ENCODE measurements at places on chromosomes 1 and 21.

DNA sequence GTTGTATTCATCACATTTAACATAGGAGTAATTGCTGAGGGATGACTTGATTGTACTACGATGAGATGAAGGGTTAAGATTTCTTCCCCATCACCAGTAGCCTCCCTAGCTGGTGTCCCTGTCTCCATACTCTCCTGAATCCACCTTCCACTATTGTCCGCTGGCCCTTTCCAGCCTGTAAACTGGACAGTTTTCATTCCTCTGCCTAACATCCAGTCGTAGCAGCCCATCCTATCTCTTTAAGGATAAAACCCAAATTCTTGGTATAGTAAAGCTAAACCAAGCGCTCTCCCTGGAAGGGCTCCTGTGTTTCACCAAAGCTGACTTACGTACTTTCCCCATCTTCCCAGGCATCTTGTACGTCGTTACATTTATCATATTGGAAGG is 670 bp downstream of the COX20 start:
- DNase-seq = no peak

DNA sequence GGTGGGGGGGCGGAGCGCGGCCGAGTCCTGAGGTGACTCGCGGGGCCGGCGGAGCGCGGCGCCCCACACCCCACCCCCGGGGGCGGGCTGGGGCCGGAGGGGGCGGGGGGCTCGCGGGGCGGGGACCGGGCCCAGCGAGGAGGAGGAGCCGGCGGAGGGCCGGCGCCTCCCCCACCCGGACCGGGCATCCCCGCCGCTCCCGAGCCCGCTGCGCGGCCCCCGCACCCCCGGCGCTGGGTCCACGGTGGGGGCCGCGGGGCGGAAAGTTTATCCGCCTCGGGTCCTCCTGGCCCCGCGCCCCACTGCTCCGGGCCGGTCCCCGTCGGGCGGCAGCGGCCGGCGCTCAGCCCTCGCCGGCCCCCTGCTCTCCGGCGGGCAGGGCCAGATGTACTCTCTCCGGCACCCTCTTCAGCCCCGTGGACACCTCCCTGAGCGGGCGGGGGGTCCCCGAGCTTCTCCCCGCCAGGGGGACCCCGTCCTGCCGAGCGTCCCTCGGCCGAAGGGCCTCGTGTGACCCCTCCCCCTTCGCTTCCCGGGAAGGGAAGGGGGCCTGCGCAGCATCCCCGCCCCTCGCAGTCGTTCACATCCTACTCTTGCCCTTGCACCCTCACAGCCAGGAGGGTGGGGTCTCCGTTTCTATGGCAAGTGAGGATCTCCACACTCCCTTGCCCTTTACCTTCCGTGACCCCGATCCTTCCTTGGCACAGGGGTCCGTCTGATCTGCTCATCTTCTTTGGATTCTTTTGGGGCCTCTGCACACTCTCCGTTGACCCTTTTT is 663 bp downstream of the CAMTA1 start:
- DNase-seq = no peak

DNA sequence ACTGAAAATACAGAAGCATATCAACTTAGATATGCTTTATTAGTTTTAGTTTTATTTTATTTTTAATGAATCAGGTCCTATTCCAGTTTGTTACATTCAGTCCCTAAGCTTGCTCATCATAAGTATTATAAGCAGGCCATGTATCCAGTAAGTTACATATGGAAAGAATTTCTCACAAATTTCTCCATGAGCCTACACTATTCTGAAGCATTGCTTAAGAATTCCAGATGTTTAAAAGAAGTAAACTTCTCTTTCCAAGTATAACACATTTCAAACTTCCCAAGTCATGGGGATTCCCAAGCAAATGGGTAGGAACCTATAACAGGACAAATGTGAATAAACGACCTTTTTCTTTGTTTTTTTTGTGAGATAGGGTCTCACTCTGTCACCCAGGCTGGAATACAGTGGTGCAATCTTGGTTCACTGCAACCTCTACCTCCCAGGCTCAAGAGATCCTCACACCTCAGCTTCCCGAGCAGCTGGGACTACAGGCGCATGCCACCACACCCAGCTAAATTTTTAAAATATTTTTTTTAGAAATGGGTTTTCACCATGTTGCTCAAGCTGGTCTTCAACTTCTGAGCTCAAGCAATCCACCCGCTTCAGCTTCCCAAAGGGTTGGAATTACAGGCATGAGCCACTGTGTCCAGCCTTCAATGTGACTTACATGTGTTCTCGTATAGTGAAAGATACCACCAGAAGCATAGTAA is 39.0 kb downstream of the ST7L start:
- no peak for DNase-seq

- DNase-seq = no peak
Observed at GRCh38 chr1:58827298-58827697, 43.5 kb upstream of the JUN start.

- no peak for DNase-seq
Observed at GRCh38 chr21:40829791-40830190, 17.2 kb downstream of the DSCAM start.

DNA sequence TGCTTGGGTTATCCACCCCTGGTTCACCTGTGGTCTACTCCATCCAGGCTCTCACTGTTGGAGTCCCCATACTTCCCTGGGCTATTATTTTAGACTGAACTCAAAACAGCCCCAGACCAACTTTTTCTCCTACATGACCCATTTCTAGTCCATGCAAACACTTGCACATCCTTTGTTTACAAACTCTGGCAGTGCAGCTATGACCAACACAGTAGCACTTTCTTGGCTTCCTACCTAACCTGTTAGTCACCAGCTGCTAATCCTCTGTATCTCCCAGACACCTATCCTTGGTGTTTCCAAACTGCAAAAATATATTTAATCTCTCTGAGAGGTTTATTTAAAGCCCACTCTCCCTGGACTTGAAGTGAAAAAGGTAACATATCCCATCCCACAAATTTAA is 90.8 kb downstream of the DDAH1 start:
- no peak for DNase-seq

DNA sequence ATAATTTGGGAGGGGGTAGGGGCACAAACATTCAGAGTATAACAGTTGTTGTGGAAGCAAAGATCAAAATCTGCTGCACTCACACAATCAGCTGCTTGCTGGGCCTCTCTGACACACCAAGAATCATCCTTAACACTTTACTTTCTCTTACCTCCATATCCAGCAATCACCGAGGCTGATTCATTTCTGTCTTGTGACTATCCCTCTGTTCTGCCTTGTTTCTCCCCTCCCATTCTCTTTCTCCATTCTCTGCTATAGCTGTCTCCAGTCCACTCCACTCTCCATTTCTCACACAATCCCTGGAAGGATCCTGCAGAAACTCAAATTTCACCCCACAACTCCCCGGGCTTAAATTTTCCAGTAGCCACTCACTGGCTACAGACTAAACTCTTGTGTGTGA is 91.8 kb upstream of the NGF start:
- DNase-seq = no peak

GRCh38 chr1:37752583-37753471 is 12.1 kb downstream of the EPHA10 start:
- DNase-seq = peak; percentile 31

DNA sequence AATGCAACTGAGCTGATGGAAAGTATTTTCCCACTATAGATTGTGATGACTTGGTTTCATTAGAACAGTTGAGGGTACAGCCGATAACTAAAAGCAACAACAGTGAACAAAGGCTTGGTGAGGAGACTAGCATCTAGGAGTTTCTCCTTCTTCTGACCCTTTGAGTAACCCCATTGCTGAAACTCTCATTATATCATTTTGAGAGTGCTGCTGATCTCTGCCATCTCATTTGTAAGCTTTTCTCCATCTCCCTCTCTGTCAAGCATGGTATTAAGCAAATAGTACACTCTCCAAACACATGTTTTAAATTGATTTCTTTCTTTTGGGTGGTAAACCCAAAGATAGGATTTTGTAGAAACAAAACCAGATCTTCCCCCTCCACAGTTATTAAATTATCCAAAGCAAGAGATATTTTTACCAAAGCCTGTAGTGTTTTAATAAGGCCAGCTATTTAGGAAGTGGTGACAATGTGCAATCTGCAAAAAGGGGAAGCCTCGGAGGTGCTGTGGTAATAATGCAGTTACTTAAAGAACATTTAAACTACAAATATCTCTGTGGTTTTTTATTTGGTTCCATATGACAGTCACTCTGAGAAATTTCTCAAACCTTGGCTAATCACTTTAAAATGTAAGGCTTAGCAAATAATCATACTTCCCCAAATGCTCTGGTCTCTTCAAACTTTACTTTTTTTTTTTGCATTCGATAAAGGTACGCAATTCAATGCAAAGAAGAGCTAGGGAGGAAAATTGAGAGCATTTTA is 287.5 kb downstream of the HLX start:
- no peak for DNase-seq

GRCh38 chr1:97489834-97490233 is 431.0 kb downstream of the DPYD start:
- no peak for DNase-seq

GRCh38 chr1:18139198-18139981 is 31.8 kb downstream of the IGSF21 start:
- no peak for DNase-seq

DNA sequence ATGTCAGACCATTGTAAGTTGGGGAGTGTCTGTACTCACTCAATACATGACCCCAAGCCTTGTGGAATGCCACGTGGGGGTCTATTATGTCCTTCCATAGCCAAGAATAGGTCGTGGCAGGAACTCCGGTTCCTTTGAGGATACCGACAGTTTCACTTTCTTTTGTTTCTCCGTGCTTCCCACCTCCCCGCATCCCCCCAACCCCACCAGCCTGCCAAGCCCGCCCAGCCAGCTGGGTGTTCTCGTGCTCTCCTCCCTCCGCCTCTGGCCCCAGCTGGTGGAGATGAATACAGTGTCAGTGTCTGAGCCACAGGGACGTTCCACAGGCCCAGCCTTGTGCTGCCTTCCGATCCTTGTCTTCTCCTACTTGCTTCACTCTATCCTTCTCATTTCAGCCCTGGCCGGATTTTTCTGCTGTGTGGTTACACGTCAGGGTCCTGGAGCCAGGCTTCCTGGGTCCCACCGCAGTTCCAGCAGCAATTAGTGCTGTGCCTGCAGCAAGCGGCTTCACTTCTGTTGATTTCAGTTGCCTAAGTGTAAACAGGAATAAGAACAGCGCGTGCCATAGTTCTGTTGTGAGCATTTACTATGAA is 4.1 kb upstream of the AGTRAP start:
- no peak for DNase-seq

DNA sequence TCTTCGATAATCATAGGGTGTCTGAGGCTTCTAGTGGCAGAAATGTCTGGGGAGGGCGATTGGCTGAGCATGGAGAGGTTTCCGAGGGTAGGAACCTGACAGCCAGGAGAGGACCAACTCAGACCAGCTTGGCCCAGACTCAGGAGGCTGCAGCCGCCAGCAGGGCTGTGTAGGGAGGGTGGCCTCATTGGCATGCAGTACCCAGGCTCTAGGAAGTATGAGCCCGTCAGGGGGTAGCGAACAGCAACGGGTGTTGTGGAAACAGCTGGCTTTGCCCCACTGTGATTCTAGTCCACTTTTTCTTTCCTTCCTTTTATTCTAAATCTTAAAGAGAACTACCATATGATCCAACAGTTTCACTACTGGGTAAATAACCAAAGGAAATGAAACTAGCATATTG is 103.3 kb downstream of the DIRAS3 start:
- no peak for DNase-seq

DNA sequence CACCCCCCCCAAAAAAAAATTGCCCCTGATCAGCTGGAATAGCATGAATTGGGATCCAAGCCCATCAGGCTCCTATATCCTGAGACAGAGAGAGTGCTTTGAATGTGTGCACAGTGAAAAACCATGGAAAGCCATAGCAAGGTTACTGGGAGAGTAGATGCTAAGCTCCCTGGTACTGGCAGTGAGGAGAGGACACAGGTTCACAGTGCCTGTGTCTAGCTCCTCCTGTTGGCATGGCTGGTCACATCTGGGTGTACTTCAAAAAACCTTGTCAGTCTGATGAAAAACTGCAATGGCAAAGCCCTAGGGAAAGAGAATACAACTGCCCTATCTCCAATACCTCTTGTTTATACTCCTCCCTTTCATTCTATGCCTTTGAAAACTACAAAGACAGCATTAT is 12.9 kb downstream of the COPA start:
- DNase-seq = no peak

GRCh38 chr1:92277105-92277723 is 21.6 kb downstream of the GLMN start:
- no peak for DNase-seq

DNA sequence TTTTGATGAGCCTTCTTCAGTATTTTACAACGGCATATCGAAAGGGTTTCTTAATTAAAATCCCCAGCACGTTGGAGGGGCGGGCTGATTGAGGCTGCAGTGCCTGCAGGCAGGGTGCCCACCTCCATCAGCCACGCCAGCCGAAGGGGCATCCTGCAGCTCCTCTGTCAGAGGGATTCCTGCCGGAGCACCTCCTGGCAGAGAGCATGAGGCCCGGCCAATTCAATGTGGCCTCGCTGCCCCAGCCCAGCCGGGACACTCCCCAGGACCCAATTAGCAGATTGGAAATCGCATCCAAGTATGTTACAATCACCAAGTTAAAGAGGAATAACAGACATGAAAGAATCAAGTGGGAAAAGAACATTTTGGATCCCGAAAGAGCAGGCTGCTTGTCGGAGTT is 216.6 kb downstream of the ST6GALNAC3 start:
- no peak for DNase-seq

DNA sequence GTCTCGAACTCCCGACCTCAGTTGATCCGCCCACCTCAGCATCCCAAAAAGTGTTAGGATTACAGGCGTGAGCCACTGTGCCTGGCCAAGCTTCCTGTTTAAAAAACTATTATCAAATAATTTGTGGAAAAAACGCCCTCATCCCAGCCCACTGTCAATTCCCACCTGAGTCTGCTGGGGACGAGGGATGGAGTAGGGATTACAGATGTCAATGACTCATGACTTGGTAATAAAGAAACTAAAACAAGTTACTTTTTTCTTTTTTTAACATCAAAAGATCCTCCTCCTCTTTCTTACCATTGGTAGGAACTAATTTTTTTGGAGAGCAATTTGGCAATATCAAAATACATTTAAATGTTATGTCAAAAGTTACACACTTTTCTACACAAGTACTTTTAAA is 9.7 kb downstream of the CNN3 start:
- DNase-seq = no peak

- DNase-seq = no peak
Observed at GRCh38 chr21:45592626-45593134, 50.4 kb upstream of the SLC19A1 start.

GRCh38 chr21:34693192-34693810 is 24.5 kb downstream of the CLIC6 start:
- peak; percentile 29 for DNase-seq

DNA sequence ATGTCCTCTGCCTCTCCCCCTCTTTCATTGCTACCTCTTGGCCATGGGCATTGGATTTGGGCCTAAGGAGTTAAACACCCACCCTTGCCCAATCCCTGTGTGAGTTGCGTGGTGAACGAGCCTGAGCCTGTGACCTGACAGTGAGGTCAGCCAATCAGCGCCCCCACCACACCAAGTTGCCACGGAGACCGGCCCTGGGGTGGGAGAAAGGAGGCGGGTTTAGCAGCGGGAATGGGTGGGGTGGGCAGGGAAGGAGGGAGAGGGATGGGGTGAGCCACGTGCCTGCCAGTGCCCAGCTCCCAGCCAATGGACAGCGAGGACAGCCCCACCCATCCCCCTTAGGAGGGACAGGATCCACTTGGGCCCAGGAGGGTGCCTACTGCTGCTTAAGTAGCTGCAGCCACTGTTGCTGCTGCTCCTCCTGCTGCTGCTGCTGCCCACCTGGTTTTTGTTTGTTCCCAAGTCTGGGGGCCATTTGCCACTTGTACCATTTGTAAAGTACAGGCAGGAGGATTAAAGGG is 9.5 kb downstream of the ZBTB7B start:
- DNase-seq = no peak

Measured in stimulated activated CD4-positive, alpha-beta T cell treated with anti-CD3 and anti-CD28 coated beads, Interleukin-15, amount 100 ng/mL, for 48 hours (primary cell).